ENCODE measurements at places on chromosomes 4 and X.

DNA sequence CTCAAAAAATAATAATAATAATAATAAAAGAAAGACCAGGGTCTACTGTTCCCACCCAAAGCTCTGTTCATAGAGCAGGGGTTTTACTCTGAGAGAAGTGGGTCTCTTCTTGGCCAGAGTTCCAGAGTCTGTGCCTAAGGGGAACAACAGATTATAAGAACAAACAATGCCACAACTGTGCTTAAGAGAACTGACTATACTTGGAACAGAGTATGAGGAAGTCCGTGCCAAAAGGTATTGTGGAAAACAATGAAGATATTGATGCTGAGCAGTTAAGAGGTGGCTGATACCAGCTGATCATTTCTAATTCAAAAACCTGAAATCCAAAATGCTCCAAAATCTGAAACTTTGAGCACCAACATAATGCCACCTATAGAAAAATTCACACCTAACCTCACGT, 229.6 kb downstream of the FBXO8 start:
- no peak for DNase-seq

DNA sequence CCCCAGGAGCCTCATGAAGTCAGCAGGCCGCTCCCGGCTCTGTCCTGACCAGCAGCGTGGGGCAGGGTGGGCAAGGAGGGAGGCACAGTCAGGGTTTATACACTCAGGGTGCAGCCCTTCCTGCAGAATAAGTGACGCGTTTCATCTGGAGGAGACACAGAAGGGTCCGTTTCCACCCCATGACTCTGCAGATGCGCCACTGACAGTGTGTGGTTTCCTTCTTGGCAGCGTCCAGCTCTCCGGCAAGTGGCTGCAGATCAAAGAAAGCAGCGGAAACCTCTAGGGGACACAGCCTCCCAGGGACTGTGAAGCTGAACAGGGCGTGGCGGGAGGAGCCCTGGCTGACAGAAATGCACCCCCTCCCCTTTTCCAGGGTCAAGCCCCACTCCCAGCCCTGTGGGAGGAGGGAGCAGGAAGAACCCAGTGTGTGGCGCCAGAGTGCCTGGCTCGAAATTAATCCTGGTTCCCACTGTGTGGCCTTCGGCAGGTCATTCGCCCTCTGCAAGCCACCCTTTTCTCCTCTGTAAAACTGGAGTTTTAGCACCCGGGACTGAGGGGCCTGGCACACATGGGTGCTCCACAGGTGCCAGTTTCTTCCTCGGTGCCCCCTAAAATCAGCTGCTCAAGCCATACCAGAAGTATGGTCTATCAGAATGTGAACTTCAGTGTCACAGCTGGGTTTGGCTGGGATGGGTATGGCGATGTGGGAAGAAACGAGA, 17.3 kb upstream of the TBC1D14 start:
- DNase-seq = peak; percentile 20

- no peak for DNase-seq
Measured at GRCh38 chr4:74933562-74934015, 673 bp downstream of the PARM1 start.

DNA sequence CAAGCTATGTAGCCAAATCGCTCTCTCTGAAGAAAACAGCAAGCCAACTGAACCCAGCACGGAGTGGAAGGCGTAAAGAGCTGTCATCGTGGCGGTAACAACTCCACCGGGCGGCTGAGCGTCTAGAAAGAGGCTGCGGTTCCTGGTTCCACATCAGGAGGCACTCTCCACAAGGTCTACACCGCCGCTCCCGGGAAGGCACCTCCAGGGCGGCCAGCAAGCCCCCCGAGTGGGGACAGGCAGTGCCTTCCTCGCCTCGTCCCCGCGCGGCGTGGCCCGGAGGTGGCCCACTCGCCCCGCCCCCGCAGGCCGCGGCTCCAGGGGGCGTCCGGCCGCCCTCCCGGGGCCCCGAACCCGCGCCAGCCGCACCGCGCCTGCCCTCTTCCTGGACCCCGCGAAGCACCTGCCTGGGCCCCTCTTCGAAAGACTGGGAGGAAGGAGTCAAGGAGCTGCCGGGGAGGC, 755 bp downstream of the KLHL8 start:
- DNase-seq = no peak

Data from GOT3 (cell line).